Adrenal gland (tissue), 19 donors: ENCODE measurements at places on chromosomes 5 and 9.

- no peak overlapping the region for H3K27ac ChIP-seq
- no peaks in the 10 kb centered on the region for H3K4me1 ChIP-seq
Measured at GRCh38 chr9:135384226-135384625, 95.4 kb upstream of the PPP1R26 start.

- peaks cover 35% of the 10 kb centered on the region for H3K4me1 ChIP-seq
- DNase-seq: no peak
- no peaks in the 10 kb centered on the region for H3K27me3 ChIP-seq
- H3K36me3 ChIP-seq: peaks cover 14% of the 10 kb centered on the region
- no peak overlapping the region for H3K4me3 ChIP-seq
Measured at GRCh38 chr5:135353952-135354721, 44.9 kb downstream of the MACROH2A1 start.

GRCh38 chr9:27572566-27572917 is 739 bp downstream of the C9orf72 start:
- peak; percentile 85 for DNase-seq
- H3K27ac ChIP-seq: peak overlapping the region; percentile 87
- no peaks in the 10 kb centered on the region for H3K36me3 ChIP-seq
- H3K27me3 ChIP-seq: no peaks in the 10 kb centered on the region
- H3K4me3 ChIP-seq: no peak overlapping the region
- H3K4me1 ChIP-seq: peaks cover 14% of the 10 kb centered on the region

DNA sequence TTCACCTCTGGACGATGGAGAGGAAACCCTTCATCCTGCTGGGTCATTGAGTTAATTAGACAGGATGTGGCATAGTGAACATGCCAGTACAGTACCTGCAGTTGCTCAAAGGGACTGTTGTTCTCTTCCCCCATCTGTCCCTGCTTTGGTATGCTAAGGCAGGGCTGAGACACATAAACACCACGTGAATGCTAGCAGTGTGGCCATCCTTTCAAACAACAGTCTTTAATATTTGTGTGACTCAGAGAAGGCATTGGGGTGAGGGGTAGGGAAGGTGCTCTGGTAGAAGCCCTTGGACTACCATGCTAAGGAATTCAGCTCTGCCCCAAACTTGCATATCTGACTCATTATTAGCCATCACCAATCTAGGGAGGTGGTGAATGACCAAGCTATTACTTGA is 180.2 kb upstream of the ZNF618 start:
- no peak for DNase-seq
- H3K27me3 ChIP-seq: peaks cover 7% of the 10 kb centered on the region
- H3K27ac ChIP-seq: no peak overlapping the region
- H3K4me1 ChIP-seq: no peaks in the 10 kb centered on the region
- no peak overlapping the region for H3K4me3 ChIP-seq
- no peaks in the 10 kb centered on the region for H3K36me3 ChIP-seq

DNA sequence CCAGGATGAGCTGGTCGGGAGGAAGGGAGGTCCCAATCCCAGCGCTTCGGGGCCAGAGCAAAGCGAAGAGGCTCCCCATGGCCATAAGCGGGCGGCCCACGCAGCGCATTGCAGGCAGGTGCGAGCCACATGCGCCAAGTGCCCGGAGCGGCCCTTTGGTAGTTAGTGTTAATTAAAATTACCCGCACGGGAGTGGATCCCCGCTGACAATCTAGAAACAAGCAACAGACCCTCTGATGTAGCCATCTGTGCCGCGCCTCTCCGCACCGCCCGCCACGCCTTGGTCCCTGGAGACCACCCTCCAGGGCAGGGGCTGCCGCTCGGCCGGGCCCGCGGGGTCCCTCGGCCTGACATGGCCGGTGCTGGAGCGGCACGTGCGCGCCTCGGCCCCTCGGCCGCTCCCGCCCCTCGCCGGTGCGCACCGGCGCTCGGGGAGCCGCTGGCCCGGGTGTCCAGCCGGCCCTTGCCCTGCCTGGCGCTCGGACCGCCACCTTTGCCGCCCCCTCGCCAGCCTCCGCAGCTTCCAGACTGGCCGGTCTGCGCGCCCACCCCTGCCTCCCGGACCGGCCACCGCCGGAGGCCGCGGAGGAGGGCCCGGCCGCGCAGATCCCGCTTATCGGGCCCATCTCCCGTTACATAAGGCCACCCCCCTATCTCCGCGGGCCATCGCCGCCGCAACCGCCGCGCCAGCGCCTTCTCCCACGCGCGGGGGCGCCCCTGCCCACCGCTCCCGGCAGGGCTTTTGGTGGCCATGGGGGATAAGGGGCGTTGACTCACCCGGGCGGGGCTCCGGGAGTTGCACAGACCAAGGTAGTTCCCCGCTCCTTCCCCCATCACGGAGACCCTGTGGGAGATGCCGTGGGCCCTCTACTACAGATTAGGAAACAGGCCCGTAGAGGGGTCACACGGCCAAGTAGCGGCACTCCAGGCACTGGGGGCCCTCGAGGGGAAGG is 1.9 kb upstream of the IL13 start:
- H3K4me1 ChIP-seq: peaks cover 8% of the 10 kb centered on the region
- H3K4me3 ChIP-seq: peak overlapping the region; percentile 58
- no peak overlapping the region for H3K27ac ChIP-seq
- DNase-seq: no peak
- no peaks in the 10 kb centered on the region for H3K36me3 ChIP-seq
